ENCODE measurements at places on chromosomes 2 and 18.

DNA sequence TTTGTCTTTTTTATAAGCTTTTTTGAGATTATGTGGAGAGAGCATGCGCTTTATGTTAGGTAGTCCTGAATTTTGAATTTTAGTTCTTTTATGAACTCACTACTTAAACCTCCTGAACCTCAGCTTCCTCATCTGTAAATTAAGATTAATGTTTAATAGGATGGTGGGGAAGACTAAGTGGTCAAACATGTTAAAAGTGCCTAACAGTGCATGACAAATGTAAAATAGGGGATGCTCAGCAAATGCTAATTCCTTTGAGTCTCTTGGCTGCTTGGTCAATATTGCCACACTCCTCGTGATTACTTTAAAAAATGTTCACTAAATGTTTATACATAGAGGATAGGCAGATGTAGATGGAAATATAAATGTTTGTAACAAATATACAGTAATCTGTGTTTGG, 6.8 kb downstream of the BIRC6 start:
- no peak for DNase-seq

DNA sequence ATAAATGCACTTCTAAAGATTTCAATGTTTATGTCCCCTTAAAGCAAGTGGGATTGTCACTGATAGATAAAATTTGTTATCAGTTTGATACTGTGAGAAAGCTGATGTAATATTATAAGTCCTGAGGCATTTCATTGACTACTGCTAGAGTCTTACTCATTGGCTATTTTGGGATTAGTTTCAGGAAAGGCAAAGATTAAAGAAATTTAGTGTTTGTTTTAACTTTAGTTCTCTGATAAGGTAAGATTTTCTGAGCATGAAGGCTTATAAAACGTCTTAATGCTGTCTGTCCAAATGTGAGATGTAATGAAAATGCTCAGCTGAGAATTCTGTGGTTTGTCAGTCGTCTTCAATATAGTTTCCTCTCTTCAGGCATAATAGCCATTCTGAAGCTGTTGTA, 886.4 kb upstream of the CDH2 start:
- DNase-seq, result no peak

GRCh38 chr2:215654148-215654819, 218.4 kb upstream of the FN1 start:
- DNase-seq, result no peak

DNA sequence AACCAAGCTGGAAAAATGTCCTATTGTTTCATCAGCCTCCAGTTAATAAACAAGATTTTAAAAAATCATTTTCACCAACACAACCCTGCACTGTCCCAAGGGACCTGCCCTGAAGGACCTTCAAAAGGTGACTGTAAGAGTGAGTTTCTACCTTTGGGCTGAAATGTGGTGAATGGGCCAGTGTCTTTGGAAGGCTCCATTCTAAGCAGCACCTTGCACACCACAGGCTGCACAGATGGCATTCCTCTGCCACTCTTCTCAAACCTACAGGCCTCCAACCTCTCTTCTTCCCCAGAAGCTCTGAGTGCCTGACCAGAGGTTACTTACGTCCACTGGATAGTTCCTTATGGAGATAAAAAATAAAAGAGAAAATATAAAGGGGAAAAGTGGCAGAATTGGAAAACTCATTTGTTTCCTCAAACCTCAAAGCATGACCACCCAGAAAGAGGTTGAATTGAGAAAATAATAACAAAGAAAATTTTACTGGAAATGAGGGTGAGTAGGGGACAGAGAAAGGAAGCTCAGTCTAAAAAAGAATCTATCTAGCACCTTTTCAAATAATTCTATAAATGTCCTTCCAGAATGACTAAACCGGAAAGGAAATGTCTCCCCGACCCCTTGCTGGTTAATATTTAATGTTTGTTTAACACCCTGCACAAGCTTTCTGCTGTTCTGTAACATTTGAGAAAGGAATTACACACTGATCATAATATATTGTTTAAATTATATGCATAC, 175.7 kb downstream of the METTL4 start:
- DNase-seq, result no peak

DNA sequence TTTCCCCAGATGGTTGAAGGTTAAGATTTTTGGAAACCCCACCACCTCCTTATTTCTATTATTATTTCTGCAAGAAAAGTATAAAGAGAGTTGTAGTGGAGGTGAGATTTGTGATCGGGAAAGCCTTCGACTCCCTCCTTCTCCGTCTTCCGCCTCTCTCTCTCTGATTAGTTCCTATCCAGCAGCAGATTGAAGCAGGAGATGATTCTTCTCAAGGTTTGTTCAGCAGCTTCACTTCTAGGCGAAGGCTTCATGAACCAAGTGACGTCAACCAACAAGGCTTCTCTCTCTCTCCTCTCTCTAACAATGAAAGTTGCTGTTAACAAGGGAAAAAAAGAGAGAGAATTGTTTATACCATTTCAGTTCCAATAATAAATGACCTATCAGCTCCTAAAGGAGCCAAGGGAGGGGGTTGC, at the start of gene BAZ2B:
TSS of gene BAZ2B (minus strand) at position 263 of the 416 bp plus-strand sequence. CDS start 137,829 bp downstream, outside the sequence.
- no peak for DNase-seq

GRCh38 chr2:112877423-112877822, 33.5 kb upstream of the IL37 start:
- no peak for DNase-seq

- DNase-seq, result no peak
These were observed 157.2 kb downstream of the NEDD4L start for GRCh38 chr18:58201268-58201667.

- no peak for DNase-seq
These were observed 128.7 kb downstream of the NCKAP5 start for GRCh38 chr2:133439565-133439920.

- DNase-seq, result no peak
These were observed 3.2 kb downstream of the NR4A2 start for GRCh38 chr2:156329031-156329926.

GRCh38 chr18:60389314-60389713, 16.7 kb upstream of the MC4R start:
- no peak for DNase-seq

GRCh38 chr2:129802290-129802689, 177.2 kb upstream of the RAB6C start:
- no peak for DNase-seq

DNA sequence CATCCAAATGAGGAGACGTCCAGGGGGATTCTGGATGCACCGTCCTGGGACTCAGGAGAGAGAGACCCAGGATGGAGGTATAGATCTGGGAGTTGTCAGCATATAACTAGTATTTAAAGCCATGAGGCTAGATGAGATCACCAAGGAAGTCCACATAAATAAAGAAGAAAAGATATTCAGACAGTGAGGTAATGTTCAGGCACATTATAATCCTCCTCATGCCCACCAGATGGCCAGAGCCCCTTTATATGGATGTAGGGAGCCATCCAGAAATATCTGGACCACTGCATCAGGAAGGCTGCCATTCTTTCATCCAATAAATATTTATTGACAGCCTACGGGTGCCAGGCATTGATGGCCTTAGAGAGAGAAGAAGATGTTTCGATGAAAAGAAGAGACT, 21.2 kb upstream of the NCKAP5 start:
- no peak for DNase-seq

GRCh38 chr2:219430633-219431615, 3.7 kb upstream of the SPEG start:
- DNase-seq, result no peak

DNA sequence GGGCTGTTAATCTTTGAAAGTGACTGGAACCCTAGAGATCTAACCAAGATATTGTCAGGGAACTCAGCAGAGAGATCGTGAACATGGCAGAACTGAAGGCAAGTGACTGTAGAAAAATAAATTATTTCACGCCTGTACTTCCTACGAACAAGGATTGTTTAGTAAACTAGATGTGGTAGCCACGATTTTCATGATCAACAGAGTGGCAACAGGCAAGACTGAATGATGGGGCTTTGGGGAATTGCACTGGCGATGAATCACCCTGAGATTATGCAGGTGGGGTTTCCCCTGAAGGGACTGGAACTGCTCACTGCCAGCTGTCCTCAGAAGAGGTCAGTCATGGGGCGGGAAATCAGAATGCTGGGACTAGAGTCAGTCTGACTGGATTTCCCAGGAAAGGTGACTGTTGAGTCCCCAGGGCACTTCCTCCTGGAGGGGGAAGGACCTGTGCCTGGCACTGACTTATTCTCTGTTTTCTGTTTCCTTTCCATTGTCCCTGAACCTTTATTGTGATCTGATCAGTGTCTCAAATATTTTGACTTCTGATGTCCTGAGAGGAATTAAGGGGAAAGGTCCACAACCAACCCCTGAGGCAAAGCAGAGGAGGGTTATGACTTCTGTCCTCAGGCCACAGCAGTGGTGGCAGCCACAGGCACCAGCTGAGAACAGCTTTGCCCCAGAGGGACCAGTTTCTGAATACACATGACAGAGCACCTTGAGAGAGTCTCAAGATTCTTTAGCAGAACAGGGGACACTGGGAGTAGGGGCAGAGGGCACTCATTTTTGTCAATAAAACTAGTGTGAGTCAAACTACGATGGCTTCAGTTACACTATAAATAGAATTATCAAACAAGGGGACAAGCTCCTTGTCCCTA, 70.0 kb downstream of the NAB1 start:
- peak; percentile 75 for DNase-seq

- no peak for DNase-seq
These were observed 124.4 kb downstream of the HRH4 start for GRCh38 chr18:24584813-24585212.

- no peak for DNase-seq
These were observed 17.9 kb downstream of the L3MBTL4 start for GRCh38 chr18:6396847-6397246.

- peak; percentile 42 for DNase-seq
These were observed 1.8 kb upstream of the BCL11A start for GRCh38 chr2:60555066-60555782.

- DNase-seq, result no peak
These were observed 42.4 kb downstream of the TMEM18 start for GRCh38 chr2:634636-635388.

- DNase-seq, result no peak
These were observed 859.3 kb downstream of the BCL11A start for GRCh38 chr2:59694176-59694575.

GRCh38 chr2:175431101-175431946, 249.8 kb upstream of the ATP5MC3 start:
- no peak for DNase-seq

- no peak for DNase-seq
These were observed at the start of gene NOTO for GRCh38 chr2:73202156-73203054. NOTO (plus strand) TSS chr2:73202574; CDS start chr2:73202667, 93 bp downstream.

DNA sequence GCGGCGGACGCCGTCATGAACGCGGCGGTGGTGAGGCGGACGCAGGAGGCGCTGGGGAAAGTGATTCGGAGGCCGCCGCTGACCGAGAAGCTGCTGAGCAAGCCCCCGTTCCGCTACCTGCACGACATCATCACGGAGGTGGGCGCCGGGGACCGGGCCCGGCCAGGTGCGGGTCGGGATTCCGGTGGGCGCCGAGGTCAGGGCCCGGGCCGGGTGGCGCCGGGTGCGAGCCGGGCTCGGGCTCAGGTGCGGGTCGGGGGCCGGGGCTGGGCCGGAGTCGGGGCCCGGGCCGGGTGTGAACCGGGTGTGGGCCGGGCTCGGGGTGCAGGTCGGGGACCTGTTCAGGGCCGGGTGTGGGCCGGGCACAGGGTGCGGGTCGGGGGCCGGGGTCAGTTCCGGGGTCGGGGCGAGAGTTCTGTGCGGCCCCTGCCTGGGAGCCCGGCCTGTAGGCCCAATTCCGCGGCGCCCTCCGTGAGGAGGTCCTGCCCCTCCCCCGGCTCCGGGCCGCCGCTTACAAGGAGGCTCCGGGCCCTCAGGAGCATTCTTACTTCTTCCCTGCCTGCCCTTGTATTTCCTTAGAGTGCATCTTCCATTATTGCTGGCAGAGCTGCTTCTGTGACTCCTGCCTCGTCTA, 447 bp downstream of the TRAF3IP1 start:
- no peak for DNase-seq

- no peak for DNase-seq
These were observed 53.6 kb downstream of the DPYSL5 start for GRCh38 chr2:26901326-26902183.

DNA sequence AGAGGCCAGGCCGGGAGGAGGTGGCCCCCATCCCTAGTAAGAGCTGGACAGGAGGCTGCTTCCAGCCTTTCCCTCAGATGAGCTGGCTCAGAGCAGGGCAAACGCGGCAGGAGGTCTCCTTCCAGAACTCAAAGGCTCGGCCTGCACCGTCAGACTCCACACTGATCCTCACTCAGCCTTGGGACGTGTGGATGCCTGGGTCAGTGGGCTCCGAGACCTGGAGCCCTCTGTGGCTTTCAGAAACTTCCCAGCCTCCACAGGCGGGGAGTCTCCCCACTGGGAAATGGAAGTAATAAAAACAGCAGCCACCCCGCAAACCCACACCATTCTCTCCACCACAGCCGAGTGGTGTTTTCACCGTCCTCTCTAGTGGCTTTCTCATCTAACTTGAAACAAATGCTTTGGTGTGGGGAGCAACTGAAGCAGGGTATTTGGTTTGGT, 54.3 kb downstream of the INPP5D start:
- DNase-seq, result no peak

DNA sequence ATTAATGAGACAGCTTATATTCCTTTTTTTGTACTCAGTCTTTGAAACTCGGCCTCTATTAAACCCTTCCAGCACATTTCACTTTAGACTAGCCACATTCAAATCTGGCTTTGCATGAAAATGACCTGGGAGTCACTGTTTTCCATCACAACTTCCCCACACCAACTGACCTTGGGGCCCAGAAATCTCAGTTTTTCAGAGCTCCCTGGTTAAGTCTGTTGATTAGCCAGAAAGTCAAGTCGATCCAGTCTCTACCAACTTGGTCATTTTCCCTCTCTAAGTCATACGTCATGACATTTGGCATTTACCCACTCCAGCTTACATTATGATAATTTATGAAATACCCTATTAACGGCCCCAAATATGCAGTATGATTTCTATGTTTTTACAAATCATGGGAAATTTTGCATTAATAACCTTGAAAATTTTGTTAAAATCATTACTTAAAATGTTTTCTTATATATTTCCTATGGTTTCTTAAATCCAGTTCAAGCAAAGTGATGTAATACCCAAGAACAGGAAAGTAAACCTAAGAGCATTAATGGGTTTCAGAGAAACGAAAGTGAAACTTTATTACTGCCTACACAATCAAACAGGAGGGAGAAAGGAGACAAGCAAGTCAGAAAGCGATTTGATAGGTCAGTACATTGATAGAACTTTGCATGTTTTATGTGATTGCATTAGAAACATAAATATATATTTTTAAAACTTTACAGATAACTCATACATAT, 77.1 kb downstream of the SPATS2L start:
- no peak for DNase-seq

- DNase-seq, result no peak
These were observed 20.8 kb downstream of the KIF1A start for GRCh38 chr2:240799033-240799820.

DNA sequence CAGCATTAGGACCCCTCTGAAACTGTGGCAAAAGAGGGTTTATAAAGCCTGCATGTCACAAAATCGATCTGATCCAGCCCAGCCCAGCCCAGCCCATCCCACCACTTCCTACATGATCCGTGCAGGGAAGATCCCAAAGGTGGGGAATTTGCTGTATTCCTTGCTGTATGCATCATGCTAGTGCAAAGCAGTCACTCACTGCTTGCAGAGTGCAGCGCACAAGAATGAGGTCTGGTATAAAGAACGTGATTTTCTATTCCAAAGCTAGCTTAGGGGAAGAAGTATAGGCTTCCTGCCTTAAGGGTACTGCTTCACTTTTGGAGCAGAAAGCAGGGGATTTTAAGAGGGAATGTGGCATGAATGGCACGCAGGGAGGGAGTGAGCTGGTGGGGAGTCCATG, 18.9 kb upstream of the SERPINB11 start:
- no peak for DNase-seq

All from stimulated activated naive CD4-positive, alpha-beta T cell treated with Interleukin-2 at 50 U/mL for 16 hours (primary cell).